Right cardiac atrium (tissue), 5 donors: ENCODE measurements at places on chromosomes 12 and 14. TPM values are rescaled to one million over a fixed set of nuclear protein-coding genes. Genes with fewer than 3 reads are reported as not detected.

POLE2 gene
- 0.81 TPM for polyA plus RNA-seq

NGB gene
- polyA plus RNA-seq, result not detected

SERPINA1 gene
- 2.0 TPM for polyA plus RNA-seq

TSPAN19 gene
- 0.07 TPM for polyA plus RNA-seq

GPR135 gene
- polyA plus RNA-seq, result 1.5 TPM

NTN4 gene
- polyA plus RNA-seq, result 62.9 TPM

SMIM41 gene
- polyA plus RNA-seq, result 0.61 TPM

TXNRD1 gene
- polyA plus RNA-seq, result 57.9 TPM

WNT1 gene
- polyA plus RNA-seq, result not detected

HCAR2 gene
- 0.16 TPM for polyA plus RNA-seq

TTC9 gene
- 0.95 TPM for polyA plus RNA-seq

PPP4R4 gene
- polyA plus RNA-seq, result 0.27 TPM

NEMF gene
- 27.0 TPM for polyA plus RNA-seq
